Stimulated activated CD8-positive, alpha-beta memory T cell treated with anti-CD3 and anti-CD28 coated beads, Interleukin-12 subunit alpha, Interleukin-12 subunit beta, amount 100 ng/mL, for 1 hour (primary cell): ENCODE measurements at places on chromosomes 13 and 19.

DNA sequence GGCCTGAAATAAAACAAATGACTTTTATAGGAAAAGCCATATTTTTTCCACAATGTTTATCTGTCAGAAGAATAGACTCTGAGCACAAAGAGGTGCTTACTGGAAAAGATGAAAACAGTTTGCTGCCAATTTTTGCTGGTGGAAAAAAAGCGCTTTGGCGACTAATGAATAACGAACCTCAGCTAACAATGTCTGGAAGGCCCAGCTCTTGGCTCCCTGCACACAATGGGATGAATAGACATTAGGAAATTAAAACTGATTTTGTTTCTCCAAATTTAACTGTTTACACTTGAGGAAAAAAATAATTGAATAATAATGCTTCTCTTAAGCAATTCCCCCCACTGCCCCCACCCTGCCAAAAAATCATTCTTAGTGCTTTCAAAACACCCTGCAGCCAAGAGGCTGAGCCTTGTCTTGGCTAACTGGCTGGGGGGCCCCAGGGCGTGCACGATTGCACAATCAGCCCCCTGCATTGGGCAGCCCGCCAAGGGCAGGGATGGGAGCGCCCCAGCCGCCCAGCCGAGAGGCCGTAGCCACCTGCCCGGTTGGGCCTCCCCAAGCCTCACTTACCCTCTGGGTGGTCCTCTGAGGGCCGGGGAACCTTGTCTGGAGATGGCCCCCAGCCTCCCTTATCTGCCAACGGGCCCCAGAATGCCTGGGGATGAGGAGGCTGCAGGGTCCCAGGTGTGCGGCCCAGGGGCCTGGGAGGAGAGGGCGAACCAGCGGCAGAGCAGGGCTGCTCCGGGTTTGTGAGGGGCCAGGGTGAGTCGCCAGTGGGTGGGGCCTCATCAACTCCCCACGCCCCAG lies 16.8 kb downstream of the CEBPG start:
- DNase-seq = no peak

- no peak for DNase-seq
These were observed 15.2 kb downstream of the ERFL start for GRCh38 chr19:41912899-41913537.

DNA sequence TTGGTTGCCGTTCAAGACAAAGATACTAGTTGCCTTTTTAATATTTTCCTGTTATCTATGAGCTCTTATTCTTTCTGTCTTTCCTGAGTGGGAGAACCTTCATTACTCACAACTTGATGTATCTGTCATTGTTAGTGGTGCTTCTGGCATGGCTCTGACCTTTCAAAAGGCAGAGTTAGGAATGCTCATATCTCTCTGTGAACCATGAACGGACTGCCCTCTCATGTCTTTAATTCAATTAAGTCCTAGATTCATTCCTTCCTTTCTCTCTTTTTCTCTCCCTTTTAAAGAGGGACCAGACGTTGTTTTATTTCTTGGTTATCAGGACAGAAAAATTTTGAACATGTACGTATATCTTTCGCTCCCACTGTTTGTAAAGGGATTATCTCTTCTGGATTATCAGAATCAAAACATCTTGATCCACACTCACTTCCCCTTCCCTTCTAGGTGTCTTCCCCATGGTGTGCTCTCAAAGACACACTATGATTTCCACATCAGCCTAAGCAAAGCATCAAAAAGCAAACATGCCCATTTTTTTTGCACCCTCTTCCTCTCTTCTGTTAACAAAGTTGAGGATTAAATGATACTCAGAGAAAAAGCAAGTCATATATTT lies 90.3 kb downstream of the LRCH1 start:
- no peak for DNase-seq

DNA sequence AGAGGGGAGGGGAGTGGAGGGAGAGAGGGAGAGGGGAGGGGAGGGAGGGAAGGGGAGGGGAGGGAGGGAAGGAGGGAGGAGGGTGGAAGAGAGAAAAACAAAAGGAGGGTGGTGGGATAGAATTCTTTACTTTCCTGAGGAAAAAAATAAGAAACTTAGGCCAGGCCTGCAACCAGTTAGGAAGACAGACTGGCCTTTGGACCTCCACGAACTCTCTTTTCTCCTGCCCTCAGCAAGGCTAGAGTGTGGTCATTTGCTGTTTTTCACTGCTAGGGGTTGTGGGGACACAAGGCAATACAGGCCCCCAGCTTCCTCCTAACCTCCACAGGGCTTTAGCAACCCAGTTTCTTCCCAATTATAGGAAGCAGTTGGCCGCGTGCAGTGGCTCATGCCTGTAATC lies 4.2 kb downstream of the CCDC8 start:
- DNase-seq = no peak

DNA sequence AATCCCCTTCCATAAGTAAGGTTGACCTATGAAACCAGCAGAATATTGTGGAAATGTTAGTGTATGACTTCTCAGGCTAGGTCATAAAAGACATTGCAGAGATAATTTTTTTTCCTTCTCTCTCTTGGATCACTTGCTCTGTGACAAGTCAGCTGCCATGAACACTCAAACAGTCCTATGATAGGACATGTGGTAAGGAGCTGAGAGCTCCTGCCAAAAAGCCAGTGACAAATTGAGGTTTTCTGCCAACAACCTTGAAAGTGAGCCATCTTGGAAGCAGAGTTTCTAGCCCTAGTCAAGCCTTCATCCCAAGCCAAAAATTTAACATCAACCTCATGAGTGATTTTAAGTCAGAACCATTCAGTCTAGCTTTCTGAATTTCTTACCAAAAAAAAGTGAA lies 270.9 kb upstream of the NBEA start:
- no peak for DNase-seq

GRCh38 chr19:13165162-13165997 lies 15.2 kb downstream of the IER2 start:
- DNase-seq = no peak

- DNase-seq = no peak
These were observed 76.6 kb upstream of the KLF12 start for GRCh38 chr13:74210693-74211393.

DNA sequence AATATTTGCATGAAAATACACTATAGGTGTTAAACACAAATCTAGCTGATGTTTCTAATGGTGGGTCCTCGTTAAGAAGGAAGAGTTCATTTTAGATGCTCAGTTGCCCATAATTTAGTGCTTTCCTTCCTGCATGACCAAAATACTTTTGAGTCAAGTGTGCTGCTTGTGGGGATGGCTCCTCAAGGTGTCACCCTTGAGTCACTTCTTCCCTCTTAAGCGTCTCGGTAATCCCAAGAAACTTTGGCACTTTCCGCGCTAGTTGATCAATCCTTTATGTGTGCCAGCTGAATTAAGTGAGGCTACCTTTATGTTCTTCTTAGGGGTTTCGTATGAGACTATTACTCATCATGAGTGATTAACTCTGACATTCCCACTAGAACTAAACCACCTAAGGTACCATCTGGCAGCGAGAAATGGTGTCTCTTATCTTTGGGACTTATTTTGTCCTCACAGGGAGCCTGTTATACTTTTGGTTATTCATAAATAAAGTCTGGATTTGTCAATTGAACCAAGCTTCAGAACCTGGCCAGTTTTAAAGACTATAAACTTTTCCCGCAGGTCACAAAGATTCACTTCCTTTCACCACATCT lies 106.8 kb downstream of the NHLRC3 start:
- DNase-seq = no peak

DNA sequence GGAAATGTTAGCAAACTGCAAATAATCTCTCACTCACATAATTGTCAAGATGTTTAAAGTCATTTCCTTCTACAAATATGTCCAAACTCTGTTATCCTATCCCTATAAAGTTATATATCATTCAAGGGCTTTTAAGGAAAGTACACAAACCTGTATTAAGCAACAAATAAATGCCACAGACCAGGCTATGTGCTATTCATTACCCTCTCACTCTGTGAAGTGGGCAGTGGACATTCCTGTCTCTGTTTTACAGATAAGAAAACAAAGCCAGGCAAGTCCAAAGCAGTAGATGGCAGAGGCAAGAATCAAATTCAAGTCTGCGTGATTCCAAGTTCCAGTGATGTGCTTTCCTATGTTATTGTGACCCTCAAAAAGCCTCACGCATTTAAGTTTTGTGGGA lies 140.6 kb downstream of the LHFPL6 start:
- DNase-seq = no peak

- DNase-seq = no peak
These were observed 1.4 kb upstream of the MAG start for GRCh38 chr19:35290381-35291127.

- no peak for DNase-seq
These were observed 1.2 kb upstream of the SLC25A42 start for GRCh38 chr19:19062454-19063182.
